ENCODE measurements at places on chromosomes 11 and 22.

GRCh38 chr11:20369826-20370225 lies 6.3 kb downstream of the HTATIP2 start:
- peak; percentile 20 for DNase-seq

GRCh38 chr22:21587803-21588611 lies 20.5 kb downstream of the UBE2L3 start:
- no peak for DNase-seq

GRCh38 chr11:72700146-72700545 lies 25.9 kb upstream of the PDE2A start:
- no peak for DNase-seq

GRCh38 chr22:47301820-47302475 lies 539.5 kb downstream of the TBC1D22A start:
- no peak for DNase-seq

DNA sequence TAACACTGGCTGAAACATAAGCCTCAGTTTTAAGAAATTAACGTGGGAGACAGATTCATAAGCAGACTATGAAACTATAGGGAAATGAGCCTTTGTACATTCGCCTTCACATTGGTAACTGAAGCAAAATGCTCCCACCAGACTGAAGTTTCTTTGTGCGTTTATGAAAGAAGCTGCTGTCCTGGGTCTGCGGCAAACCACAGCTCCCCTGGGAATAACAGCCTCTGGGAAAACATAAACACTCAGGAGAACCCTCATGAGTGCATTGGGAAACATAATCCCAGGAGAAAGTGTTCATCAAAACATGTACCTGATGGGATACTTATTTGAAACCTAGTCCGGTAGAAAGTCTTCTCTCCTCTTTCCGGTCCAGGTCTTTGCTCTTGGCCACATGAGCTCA lies 193.1 kb upstream of the LARGE1 start:
- peak; percentile 4 for DNase-seq

DNA sequence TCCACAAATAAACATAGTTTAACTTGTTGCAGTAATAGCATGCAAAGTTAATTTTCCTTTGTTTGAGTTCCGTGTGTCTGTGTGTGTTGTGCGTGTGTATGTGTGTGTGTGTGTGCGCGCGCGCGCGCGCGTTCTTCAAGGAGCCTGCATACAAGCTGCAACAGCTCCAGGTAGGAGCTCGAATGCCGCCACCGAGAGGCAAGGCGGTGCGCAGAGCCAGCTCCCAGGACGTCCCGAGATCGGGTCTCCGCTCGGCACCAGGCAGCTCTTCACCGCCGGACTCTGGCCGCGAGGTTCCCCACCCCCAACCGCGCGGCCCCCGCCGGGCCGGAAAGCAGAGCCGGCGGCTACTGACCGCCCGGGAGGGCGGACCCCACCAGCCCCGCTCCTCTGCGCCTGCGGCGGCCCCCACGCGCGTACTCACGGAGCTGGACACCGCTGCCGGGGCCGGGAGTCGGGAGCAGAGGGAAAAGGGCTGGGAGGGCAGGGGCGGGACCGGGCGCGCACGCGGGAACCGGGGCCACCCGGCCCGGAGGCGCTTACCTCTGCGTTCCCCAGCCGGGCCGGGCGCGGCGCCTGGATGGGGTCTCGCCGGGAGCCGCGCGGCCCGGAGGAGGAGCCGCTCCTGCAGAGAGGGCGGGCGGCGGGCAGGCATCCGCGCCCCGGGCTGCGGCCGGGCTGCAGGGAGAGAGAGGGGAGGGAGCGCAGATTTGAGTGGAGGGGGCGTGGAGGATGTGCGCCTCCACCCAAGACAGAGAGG lies 40.4 kb upstream of the AKIP1 start:
- DNase-seq: peak; percentile 80

- DNase-seq: no peak
Measured at GRCh38 chr22:48856308-48856615, 971.4 kb downstream of the BRD1 start.

DNA sequence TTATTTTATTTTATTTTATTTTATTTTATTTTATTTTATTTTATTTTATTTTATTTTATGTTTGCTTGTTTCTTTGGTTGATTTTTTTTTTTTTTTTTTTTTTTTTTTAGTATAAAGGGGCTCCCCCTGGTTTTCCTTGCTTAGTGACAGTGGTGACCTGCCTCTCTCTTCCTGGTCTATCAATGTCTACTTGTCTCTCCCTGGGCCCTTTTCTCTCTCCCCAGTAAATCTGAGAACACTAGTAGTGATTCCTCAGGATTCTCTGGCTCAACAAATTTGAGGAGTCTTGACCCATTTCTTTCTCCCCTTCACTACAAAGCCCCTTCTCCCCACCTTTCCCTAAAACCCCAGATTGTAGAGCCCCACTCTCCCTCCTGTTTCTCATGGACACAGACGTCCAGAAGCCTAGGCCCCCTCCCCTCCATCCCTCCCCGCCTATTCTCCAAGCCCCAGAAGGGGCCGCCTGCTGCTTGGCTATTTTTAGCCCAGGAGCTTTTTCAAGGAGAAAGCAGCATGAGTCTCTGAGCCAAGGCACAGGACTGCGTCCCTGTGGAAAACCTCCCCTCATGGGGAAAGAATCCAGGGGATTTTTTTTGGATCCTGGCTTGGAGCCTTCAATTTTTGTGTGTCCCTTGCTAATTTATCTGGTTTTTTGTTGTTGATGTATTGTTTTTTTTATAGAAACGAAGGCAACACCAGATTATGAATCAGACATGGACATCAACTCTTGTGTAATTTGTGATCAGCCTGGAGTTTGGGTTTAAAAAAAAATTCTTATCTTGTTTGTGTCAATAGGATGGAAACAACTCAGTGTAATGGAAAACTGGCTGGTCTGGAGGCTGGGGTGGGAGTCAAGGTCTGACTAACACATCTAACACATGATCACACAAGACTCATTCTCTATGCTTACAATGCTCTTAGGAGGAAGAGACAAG lies 17.5 kb upstream of the ACCSL start:
- DNase-seq: peak; percentile 89

DNA sequence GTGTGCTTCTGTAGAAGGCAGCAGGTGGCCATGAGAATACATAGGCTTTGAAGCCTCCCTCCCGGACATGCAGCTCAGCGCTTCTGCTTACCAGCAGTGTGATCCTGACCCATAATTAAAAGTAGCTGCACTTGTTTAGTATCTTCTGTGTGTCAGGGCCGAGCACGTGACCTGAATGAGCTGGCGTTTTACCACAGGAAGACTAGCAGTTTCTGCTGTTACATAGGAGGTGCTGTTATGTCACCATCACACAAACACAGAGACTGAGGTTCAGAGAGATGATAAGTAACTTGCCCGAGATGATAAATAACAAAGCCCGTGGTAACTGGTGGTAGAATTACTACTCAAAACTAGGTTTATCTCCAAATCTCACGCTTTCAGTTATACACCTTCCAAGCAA lies 329.5 kb downstream of the OPCML start:
- DNase-seq: no peak

DNA sequence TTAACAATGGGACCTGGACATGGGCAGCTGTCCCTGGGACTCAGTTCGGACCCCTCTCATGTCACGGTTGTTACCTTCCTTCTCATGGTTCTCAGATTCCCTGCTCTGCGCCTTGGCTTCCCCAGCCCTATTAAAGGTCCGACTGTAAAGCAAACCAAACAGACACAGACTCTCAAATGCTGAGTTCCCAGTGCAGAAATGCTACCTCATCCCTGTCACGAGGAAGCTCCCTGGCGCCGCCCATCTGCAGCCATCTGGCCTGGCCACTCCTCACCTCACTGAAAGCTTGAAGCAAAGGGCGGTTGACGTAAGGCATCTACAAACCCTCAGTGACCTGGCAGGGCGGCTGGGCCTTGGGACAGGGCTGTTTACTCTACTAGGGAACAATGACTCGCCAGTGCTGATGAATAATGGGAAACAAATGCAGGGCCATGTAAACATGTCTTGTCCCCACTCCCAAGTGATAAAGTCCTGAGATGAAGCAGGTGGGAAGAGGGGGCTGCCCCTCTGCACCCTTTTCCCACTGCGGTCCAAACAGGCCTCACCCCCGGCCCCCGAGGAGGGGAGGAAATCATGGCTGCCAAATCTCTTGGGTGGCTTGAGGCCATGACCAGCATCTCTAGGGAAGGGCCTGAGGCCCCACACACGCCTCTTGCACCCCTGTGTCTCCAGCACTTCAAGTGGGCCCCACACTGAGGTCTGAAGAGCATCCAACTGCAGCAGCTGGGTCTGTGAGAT lies 49.3 kb downstream of the SCUBE1 start:
- DNase-seq: peak; percentile 70

- DNase-seq: no peak
Measured at GRCh38 chr11:113286509-113287497, 27.6 kb upstream of the TTC12 start.

DNA sequence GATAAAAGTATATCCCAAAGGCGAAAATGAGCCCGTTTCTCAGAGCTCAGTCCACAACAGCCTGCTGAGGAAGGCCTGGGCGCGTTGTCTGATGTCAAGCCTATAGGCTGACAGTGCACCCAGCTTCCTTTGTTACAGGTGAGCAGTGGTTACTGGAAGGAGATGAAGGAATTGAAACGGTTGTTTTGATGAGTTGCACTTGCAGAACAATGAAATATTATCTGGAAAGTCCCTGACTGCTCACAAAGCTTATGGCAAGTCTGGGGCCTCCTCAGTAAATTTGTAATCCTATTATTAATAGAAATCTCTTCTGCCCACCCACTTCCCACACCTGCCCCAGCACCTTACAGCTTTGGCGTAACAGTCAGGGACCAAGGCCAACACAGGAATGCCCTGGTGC lies 77.8 kb downstream of the C11orf91 start:
- DNase-seq: peak; percentile 22

Data from NCI-H82 (cell line).